ENCODE measurements at places on chromosomes 2 and 18.

DNA sequence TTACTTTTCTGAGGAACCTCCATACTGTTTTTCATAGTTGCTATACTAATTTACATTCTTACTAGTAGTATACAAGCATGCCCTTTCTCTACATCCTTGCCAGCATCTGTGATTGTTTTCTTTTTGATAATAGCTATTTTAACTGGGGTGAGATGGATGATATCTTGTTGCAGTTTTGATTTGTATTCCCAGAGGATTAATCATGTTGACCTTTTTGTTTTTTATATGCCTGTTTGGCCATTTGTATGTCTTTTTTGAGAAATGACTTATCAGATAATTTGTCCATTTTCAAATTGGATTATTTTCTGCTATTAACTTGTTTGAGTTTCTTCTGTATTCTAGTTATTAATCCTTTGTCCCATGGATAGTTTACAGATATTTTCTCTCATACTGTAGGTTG is 141.5 kb downstream of the UBR3 start:
- H3K27ac ChIP-seq, result no peak overlapping the region
- no peak for DNase-seq
- H3K4me3 ChIP-seq, result no peak overlapping the region
- no peaks in the 10 kb centered on the region for H3K27me3 ChIP-seq
- peaks cover 25% of the 10 kb centered on the region for H3K36me3 ChIP-seq
- no peaks in the 10 kb centered on the region for H3K4me1 ChIP-seq

DNA sequence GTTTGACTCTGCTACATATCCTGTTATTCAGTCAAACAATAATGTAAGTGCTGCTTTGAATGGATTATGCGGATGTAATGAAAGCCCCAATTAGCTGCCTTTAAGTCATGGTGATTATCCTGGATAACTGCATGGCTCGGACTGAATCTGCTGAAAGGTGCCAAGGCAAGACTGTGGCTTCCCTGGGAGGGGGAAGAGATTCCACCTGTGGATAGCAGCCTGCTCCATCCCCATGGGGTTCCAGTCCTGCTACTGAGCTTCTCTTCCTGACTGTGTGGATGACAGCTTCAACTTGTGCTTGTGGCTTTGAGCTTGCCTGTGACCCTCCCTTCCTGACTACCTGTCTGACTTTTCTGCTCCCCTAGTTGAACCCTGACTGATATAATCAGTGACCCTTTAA is 540.0 kb upstream of the GYPC start:
- DNase-seq, result no peak
- H3K36me3 ChIP-seq, result no peaks in the 10 kb centered on the region
- no peaks in the 10 kb centered on the region for H3K4me1 ChIP-seq
- H3K27me3 ChIP-seq, result no peaks in the 10 kb centered on the region
- no peak overlapping the region for H3K4me3 ChIP-seq

DNA sequence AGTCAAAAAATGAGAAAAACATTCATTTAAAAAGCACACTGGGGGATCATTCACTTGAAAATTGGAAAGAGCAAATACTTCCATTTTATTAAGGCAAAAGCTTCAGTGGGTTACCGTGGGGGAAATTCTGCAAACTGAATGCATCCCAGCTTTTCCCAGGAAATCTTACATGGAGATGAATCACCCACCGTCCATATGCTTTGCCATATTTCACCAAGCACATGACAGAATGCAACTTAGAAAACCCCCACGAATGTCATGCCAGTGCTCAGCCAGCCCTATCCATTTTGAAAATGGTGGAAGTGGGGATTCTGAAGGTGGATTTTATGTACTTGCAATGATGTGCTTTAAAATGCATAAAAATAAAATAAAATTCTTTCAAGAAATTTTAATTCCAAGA is 485.5 kb upstream of the ID2 start:
- no peak overlapping the region for H3K4me3 ChIP-seq
- DNase-seq, result no peak
- no peak overlapping the region for H3K27ac ChIP-seq
- H3K4me1 ChIP-seq, result no peaks in the 10 kb centered on the region

DNA sequence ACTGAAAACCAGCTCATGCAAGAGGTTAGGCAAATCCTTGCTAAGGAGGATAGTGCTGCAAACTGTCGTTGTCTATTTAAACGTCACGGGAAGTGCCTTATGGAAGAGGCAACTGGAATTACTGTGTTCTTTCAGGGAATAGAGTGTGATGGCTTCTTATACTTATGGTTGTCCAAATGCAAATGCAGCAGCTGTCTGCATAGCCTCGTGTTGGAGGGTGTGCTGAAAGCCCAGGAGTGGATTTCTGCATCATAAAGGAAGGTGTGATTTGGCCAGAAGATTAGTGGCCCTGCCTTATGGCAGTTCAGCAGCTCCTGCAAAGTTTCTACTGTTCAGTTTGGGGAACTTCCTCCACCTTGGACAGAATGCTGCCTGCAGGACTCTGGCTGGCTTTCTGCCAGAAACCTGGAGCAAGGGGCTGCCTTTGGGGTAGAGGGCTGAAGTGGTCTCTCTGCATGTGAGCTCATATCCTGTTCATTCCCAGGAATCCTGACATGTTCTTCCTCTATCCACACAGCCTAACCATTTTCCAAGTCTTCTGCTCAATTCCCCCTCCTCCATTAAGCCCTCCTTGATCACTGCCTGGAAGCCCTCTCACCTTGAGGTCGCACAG is 321.2 kb upstream of the CXCR4 start:
- no peaks in the 10 kb centered on the region for H3K4me1 ChIP-seq
- peaks cover 31% of the 10 kb centered on the region for H3K27me3 ChIP-seq
- no peaks in the 10 kb centered on the region for H3K36me3 ChIP-seq
- H3K4me3 ChIP-seq, result no peak overlapping the region
- DNase-seq, result no peak

- H3K27ac ChIP-seq, result peak overlapping the region; percentile 7
- no peak for DNase-seq
- H3K4me1 ChIP-seq, result peaks cover 16% of the 10 kb centered on the region
- H3K36me3 ChIP-seq, result peaks cover 2% of the 10 kb centered on the region
- peaks cover 95% of the 10 kb centered on the region for H3K27me3 ChIP-seq
- H3K4me3 ChIP-seq, result no peak overlapping the region
Measured at GRCh38 chr18:905948-906415, 1.3 kb downstream of the ADCYAP1 start.

DNA sequence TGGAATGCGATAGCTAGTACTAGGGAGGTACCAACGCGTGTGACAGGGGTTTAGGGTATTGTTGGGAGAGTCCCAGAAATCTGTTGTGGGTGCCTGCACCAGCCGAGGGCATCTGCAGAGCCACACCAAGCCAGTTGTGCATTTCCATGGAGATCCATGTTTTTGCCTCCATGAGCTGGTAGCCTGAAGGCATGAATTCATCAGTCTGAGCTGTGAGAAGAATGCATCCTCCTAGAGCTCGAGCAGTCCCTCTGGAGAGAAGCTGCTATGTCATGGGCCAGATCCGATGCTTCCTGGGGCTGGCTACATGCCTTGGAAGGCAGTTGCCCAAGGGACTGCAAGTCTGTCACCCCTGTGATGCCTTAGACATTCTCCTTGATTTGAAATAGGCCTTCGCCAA is 57.9 kb downstream of the LIPG start:
- H3K27me3 ChIP-seq, result peaks cover 43% of the 10 kb centered on the region
- no peak overlapping the region for H3K4me3 ChIP-seq
- no peak for DNase-seq
- no peaks in the 10 kb centered on the region for H3K36me3 ChIP-seq
- H3K4me1 ChIP-seq, result no peaks in the 10 kb centered on the region
- H3K27ac ChIP-seq, result no peak overlapping the region

GRCh38 chr18:45738660-45739059 is 14.7 kb downstream of the SLC14A1 start:
- H3K4me1 ChIP-seq, result no peaks in the 10 kb centered on the region
- no peak for DNase-seq
- no peak overlapping the region for H3K27ac ChIP-seq
- H3K27me3 ChIP-seq, result peaks cover 15% of the 10 kb centered on the region
- no peak overlapping the region for H3K4me3 ChIP-seq
- no peaks in the 10 kb centered on the region for H3K36me3 ChIP-seq

Measured in activated naive CD4-positive, alpha-beta T cell treated with anti-CD3 and anti-CD28 coated beads, Interleukin-2, amount 10 ng/mL, durations not matched to agents 7 days and 5 days (primary cell).